ENCODE measurements at places on chromosomes 2 and 18.
A peak's percentile ranks its signal among the peaks of the same experiment; 100 is the strongest.

GRCh38 chr18:68764016-68764415 lies 33.9 kb upstream of the CCDC102B start:
- no peak for DNase-seq

DNA sequence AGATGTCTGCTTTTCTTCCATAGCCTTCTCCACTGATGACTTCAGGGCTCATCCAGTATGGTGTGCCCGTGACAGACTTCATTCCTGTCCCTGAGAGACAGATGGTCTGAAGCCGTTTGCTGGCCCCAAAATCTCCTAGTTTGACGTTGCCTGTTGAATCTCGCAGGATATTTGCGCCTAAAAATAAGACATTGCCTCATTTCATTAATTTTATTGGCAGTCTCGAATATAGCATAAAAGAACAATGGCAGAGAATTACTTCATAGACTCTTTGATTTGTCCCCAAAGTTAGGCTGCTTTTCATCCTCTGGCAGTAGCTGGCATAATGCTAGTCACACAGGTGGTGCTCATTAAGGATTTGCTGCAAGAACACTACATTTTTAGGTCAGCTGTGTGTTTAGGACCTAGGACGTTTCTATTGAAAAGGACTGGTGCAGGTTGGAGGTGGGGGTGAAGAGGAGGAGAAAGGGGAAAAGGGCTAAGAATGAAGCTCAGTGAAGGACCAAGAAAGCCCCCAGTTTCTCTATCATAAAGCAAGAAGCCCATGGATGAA lies 14.7 kb upstream of the ERCC3 start:
- no peak for DNase-seq

- peak; percentile 43 for DNase-seq
Measured at GRCh38 chr2:233928594-233929351, 11.6 kb downstream of the TRPM8 start.

- DNase-seq = no peak
Measured at GRCh38 chr2:134315471-134315870, 61.6 kb downstream of the MGAT5 start.

DNA sequence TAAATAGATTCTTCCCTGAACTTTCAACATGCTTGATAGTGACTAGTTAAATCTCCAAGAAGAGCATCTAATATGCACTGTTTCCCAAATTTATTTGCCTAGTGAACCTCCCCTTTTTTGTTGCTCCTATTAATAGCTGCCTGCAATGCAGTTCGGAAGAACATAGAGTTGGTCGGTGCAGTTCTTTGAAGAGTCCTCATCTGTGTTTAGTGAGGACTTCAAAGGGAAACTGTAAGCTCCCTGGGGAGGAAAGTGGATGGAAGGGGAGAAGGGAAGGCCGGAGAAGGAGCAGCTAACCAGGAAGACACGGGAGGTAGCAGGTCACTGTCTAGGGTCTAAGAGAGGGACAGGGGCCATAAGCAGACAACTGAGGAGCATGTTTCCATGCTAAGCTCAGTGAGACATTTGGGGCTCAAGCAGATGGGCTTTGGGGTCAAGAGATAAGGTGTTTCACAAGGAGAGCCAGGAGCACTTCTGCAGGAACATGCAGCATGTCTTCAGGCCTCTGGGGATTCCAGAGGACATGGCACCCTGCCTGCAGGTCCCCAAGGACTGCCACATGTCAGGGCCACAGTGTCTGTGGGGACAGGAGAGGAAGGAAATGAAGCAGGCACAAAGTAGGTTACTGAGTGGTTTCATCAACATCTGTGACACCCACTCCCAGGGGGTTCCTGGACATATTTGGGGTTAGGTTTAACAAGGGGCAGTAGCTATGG lies 48.7 kb upstream of the ANXA4 start:
- DNase-seq = no peak

DNA sequence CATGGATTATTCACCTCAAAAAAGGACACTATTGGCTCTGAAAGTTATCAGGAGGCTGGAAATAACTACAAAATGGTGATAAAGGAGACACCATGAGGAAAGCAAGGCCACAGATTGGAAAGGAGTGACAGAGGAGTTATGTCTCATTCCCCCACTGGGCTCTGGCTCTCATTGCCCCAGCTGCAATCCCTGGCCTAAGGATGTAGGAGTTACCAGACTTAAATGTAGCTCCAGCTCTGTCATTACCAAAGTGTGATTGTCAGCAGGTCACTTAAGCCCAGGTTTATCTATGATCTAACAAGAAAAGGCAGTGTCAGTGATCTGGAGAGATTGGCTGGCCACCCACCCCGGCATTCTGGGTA lies 1228.2 kb upstream of the DDX18 start:
- no peak for DNase-seq

DNA sequence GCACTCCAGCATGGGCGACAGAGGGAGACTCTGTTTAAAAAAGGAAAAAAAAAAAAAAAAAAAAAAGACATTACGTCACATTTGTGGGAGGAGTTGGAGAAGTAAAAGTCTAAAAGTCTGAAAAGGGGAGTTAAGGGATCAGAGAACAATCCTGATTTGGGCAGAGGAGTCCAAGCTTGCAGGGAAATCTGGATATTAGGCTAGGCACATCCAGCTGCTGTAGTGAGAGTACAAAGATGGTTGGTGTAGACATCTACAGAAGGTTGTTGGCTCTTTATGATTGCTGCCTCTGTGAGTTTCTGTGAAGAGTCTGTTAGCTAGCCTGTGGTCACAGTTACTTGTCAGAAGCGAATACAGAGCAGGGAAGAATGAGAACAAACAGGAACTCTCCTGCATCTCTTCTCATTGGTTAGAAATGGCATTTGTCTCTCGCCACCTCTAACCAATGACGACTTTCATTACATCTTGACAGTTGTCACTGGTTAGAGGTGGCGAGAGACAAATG lies 3.3 kb upstream of the OSBPL6 start:
- no peak for DNase-seq

- DNase-seq = no peak
Measured at GRCh38 chr2:6957031-6957714, 40.0 kb downstream of the RNF144A start.

- DNase-seq = no peak
Measured at GRCh38 chr18:62632788-62633455, 82.4 kb upstream of the PHLPP1 start.

DNA sequence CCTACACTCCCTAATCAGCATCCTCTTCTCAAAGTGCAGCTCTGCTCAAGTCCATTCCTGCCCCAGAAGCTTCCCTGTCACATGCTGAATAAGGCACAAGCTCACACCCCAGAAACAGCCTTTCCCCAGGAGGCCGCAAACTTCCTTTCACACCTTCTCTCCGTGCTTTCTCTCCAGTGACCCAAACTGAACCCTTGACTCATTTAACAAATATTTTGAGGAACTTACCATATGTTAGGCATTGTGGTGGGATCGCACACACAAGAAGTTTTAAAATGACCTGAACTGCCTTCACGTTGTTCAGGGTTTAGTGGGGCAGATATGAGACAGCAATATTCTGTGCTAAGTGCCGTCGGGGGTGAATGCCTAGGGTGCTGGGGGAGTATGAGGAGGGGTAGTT lies 161.3 kb downstream of the INSIG2 start:
- DNase-seq = no peak

GRCh38 chr18:27004056-27004829 lies 138.7 kb upstream of the AQP4 start:
- DNase-seq = no peak

DNA sequence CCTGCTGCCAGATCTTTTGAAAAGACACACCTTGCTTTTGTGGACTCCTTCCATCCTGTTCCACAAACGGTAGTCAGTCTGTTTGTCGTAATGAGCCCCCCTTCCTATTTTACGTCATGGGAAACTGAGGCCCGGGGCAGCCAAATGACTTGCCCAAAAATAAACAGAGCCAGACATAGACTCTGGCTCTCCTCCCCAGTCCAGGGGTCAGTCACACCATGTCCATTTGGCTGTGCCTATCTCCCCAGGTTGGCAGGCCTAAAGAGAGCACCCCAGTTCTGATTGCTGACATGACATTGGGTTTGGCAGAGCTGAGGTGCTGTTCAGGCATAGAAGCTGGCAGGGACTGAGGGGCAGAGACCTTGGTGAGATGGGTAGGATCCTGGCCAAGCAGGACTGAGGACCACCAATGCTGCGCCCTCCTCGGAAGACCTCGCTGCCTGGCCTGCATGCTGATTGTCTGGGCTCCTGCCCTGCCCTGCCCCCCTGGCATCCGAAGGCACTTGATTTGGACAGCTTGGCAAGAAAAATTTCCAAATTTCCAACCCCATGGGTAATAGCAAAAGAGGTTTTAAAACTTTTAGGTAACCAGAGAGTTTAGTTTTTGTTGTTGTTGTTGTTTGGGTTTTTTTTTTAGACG lies 335.4 kb downstream of the DYSF start:
- no peak for DNase-seq

GRCh38 chr2:232315923-232316299 lies 62.6 kb upstream of the ALPP start:
- DNase-seq = no peak

GRCh38 chr2:215137741-215138340 lies 585 bp downstream of the ABCA12 start:
- no peak for DNase-seq

GRCh38 chr2:184304006-184304405 lies 294.3 kb upstream of the ZNF804A start:
- DNase-seq = no peak

DNA sequence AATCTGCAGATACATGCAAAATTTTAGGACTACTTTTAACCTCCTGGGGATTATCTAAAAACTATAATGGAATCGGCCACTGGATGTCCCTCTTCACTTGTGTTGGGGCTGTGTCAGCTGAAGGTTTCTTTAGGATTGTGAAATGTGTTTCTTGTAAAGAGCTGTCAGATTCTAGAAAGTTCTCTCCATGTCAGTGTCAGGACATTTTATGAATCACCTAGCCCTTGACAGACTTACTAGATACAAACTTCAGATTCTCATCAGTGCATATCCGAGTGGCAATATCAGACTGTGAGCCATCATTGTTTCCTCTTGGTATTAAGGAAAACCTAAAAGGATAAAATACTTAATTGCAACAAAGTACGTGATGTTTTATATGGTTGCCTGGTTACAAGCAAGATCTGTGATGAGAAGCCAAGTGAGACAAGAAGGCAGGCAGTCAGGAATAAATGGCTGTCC lies 107.3 kb downstream of the CPS1 start:
- no peak for DNase-seq

- DNase-seq = peak; percentile 93
Measured at GRCh38 chr18:54224379-54225014, at the start of gene MBD2. Gene MBD2, minus strand, starts transcription at chr18:54224669. Its CDS starts 110 bp downstream, at chr18:54224559.

- no peak for DNase-seq
Measured at GRCh38 chr18:7070466-7070865, 47.1 kb downstream of the LAMA1 start.

DNA sequence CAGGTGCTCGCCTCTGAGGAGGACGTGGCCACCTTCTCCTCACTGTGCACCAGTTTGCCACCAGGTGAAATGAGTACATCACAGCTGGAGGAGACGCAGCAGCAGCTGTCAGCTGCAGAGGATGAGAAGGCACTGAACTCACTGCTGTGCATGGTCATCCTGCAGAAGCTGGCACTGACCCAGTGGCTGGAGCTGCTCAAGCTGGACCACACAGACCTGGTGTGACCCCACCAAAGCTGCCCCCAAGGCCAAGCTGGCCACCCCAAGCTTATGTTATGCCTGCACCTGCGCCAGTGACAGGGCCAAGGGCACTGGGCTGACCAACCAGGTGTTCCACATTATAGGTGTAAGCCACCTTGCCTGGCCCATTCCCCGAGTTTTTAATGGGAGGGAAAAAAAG lies 19.3 kb downstream of the CLK1 start:
- DNase-seq = no peak

DNA sequence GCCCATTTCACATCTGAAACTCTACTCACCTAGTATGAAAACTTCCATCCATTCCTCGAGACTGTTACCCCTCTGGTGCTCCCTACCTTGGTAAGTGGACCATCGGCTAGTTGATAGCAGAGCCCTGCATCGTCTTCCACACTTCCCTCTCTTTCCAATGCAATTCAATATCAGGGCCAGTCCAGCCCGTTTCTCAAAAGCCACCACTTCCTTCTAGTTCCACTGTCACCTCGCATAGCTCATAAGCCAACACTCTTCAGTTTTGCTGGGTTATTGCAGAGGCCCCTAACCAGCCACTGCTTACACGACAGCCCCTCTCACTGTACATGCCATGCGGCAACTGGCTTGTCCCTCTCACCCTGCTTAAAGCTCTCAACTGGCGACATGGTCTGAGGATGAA lies 10.2 kb upstream of the ZNF407 start:
- DNase-seq = no peak

- DNase-seq = no peak
Measured at GRCh38 chr18:68181956-68182355, 533.0 kb downstream of the TMX3 start.

- no peak for DNase-seq
Measured at GRCh38 chr2:30799366-30799765, 7.9 kb downstream of the CAPN13 start.

- DNase-seq = no peak
Measured at GRCh38 chr2:154696369-154696768, 2.1 kb upstream of the KCNJ3 start.

- no peak for DNase-seq
Measured at GRCh38 chr18:7601246-7601615, 34.1 kb downstream of the PTPRM start.

GRCh38 chr2:236661762-236662110 lies 92.1 kb downstream of the ACKR3 start:
- no peak for DNase-seq

Measured in liver (tissue), 10 donors.